CD4-positive, alpha-beta T cell treated with Interferon alpha-2 for 1 hour (primary cell): ENCODE measurements at places on chromosomes 3 and 15.

DNA sequence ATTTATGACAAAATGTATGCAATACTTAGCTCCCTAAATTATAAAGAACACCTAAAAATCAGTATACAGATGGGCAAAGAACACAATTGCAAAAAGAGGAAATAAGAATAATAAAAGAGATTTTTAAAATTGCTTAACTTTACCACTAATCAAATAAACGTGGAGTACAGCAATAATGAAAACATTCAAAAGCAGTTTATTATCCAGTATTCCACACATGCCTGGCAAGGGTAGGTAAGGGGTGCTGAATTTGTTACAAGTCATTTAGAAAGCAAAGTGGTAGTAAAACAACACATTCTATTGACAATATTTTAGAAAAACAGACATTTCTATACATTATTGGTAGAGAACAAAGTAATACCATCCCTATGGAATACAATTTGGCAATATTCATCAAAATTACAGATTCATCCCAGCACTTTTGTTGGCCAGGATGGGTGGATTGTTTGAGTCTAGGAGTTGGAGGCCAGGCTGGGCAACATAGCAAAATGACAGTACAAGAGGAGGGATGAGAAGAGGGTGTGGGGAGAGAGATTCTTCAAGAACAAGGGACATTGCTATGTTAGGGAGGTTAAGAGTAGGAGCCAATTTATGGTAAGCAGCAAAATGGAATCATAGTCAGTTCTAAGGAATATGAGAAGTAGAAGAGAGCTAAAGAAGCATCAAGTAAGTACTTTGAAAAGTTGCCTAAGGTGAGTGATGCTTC is 3.7 kb upstream of the ACKR4 start:
- DNase-seq: no peak

DNA sequence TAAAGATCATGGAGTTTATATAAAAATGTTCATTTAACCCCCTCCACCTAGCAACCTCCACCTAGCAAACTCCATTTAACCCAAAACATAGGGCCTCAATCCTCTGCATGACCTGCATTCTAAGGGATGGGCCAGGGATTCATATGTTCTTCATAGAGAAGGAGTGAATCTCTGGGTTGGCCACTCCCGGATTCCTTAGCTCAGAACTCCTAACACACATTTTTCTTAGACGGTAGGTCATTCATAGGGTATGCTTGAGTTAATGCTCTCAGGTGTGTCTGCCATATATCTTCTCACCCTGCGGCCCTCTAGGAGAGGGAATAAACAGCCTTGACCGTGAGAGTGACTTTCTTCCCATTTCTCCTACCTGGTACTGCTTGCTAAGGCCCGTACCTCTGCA is 102.0 kb upstream of the IGSF10 start:
- no peak for DNase-seq

GRCh38 chr3:178137831-178138230 is 398.4 kb upstream of the KCNMB2 start:
- DNase-seq: no peak

DNA sequence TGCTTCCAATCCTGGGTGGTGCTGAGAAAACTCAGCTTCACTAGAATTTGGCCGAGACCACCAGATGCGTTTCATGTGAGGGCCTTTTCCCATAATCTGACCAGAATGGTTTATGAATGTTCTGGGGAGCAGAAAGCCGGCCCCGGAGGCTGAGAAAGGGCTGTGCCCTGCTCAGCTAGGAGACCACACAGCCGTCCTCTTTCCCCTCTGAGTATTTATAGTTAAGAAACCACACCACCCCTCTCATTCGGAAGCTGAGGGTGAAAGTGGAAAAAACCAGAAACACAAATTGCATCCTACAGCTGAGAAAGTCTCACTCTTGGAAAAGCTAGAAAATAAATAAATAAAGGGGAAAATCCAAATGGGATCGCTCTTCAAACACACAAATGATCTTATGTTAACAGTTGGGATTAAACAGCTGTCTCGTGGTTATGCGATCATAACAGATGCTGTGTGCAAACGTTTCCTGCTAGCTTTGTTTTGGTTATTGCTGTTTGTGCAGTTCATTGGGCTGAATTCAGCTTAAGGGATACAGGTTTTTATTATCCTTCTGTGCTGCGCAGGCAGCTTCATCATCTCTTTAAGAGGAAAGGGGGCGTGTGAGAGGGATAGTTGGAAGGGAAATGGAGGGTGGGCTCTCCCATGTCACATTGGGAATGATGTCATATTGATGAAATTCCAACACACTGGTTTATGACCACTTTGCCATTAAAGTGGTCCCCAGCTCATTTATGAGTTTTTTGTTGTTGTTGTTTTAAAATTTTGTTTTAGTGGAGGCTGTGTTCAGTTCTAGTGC is 1026.2 kb upstream of the NR2F2 start:
- DNase-seq: no peak

DNA sequence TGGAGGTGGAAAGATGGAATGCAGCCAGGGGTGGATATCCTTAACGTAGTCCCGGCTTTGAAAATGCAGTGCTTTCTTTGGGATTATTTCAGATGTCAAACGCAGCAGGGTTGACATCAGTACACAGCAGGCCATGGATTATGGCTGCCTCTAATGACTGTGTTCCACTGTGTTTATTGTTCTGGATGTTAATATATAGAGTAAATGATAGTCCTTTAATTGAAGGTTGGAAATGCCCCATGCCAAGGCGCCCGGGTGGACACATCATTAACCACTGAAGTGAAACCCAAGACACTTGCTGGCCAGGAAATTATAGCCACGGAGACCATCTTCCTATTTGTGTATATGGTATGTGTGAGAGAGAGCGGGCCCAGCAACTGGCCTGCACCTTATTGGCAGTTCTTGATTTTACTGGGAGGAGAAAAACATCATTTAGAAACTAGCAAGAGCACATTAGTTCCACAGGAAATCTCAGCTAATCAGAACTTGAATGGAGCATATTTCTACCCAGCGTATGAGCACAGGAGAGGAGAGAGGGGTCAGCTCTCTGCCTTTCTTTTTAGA is 254.9 kb upstream of the RASGRP1 start:
- DNase-seq: no peak

GRCh38 chr3:178971614-178972013 is 100.0 kb downstream of the ZMAT3 start:
- DNase-seq: no peak

GRCh38 chr15:57091636-57092035 is 173.2 kb downstream of the TCF12 start:
- no peak for DNase-seq

GRCh38 chr3:127431066-127431465 is 143.2 kb upstream of the PRR20G start:
- DNase-seq: no peak

DNA sequence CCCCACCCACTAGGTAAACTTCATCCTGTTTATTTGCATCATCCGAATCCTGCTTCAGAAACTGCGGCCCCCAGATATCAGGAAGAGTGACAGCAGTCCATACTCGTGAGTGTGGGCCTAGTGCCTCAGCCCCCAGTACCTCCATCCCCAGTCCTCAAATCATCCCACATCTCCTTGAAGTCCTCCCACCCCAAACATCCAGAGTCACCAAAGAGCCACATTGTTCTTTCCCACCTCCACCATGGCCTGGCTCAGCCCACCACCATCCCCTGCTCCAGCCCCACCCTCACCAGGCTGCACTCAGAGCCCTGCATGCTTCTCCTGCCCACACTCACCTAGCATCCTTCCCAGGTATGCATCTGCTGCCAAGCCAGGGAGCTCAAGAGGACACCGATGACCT is 29.8 kb downstream of the VIPR1 start:
- no peak for DNase-seq

DNA sequence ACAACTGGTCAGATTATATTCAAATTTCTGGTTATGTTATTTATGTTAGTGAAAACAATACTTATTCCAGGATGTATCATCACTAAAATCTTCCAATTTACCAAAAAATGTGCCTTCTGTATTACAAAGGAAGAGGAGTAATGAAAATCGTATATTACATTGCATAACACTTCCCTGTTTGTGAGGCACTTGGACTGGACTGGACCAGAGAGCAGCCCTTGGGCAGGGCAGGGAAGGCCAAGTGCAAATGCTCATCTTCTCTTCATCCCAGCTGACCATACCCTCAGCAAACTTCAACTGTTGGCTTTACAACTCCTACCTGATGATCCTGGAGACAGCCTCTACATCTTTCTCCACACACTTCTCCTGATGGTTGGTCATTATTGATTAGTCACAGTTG is 285.7 kb upstream of the MME start:
- no peak for DNase-seq

- no peak for DNase-seq
These were observed 11.9 kb upstream of the C3orf38 start for GRCh38 chr3:88137836-88138235.

DNA sequence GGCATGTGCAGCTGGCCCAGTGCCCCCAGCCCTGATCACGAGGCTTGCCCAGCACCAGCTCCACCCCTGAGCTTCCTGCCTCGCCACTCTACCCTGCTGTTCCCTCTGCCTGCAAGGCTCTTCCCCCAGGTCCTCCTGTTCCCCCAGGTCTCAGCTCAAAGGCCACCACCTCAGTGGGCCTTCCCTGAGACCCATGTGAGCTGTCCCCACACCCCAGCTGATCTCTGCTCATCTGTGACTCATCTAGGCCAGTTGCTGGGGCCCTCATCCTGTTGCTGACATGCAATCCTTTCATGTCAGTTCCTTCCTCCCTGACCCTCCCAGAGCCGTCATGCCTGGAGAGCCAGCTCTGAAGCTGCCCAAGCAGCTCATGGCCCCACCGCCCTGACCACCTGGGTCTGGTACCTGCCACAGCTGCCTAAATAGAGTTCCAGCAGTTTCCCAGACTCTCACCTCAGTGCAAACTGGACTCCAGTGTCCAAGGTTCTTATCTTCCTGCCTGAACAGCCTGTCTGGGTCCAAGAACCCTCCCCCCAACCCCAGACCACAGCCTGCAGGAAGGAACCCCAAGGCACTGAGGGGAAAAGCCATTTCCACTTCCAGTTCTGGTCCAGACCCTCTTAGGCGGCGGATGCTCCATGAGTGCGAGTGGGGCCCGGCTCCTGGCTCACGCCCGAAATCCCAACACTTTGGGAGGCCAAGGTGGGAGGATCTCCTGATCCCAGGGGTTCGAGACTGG is 116.6 kb upstream of the IQSEC1 start:
- DNase-seq: peak; percentile 38

DNA sequence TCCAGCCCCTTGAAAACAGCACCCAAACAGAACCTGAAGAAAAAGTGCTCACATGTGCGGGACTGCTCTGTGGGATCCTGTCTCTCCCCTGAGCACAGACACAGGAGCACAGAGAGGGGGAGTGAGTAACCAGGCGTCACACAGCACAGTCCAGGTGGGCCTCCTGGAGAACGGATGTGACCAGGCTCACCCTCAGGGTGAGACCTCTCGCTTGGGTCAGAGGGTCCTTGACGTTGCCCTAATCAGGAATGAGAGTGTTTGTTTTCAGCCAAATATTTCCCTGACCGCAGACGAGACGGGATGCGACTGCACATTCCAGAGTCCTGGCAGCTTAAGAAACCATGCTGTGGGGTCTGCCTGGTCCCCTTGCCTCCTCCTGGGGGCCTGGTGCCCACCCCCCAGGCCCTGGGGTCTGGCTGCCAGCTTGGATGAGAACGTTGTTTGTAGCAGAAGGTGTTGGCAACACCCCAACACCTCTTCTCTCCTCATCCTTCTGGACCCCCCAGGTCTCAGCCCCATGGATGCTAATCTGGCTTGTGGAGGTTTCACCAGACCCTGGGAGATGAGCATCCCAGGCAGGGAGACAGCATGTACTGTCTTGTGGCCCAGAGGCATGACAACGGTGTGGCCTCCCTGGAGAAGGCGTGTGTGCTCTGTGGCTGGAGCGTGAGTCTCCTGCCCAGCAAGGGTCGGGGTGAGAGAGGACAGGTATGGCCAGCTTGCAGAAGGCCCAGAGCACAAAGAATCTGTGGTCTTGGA is 42.1 kb upstream of the SLC6A6 start:
- DNase-seq: no peak

DNA sequence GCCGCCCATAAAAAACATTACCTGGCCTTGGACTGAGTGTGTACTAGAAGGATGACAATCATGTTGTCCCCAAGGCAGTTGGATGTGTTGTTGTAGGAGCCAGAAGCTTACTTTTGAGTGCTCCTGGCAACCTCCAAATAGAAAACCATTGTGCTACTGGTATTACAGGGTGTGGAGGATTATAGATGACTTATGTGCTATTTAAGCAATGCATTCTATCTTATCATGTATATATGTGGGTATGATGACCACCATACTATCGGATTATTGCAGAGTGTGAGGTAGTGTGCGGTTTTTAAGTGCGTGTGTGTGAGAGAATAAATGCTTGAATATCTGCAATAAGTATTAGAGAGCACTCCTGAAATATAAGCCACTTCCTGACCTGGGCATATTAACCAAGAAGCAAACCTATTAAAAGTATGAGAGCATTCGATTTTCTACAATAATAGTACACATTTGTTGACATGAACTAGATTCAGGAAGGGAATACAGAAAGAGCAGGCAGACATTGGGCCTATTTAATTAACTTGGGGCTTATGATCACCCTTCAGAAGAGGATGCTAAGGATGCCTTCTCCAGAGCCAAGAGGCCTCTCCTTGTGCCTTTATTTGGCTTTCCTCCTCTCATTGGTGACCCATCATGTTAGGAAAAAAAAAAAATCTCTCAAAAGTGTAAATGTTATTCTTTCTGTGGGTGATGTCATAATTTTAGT is 11.7 kb upstream of the MBNL1 start:
- no peak for DNase-seq

GRCh38 chr3:12017516-12017915 is 13.3 kb downstream of the SYN2 start:
- DNase-seq: no peak

- no peak for DNase-seq
These were observed 83.5 kb upstream of the FHIT start for GRCh38 chr3:61334783-61335182.

DNA sequence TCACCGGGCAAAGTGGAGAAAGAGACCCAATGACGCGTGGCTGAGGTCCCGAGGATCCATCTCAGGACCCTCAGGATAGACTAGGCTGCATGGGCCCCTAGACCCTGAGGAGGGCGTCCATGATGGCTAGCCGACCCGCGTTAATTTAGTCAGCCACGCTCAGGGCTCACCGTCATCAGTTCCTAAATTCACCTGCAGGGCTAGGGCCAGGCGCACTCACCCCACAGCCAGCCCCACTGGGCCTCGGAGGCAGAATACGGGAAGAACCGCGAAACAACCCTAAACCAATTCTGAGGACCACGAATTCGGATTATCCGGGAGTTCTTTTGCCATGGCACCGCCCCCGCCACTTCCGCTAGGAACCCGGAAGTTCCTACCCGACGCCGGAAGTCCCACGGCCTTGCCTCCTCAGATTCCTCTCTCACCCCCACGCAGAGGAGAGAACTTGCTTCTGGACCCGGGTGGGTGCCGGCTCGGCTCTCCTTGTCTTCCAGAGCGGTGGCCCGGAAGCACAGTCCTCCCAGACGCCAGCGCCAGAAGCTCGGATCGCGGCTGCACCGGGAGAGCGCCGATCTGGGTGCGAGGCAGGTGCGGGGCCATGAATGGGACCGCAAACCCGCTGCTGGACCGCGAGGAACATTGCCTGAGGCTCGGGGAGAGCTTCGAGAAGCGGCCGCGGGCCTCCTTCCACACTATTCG is at the start of the genes EAF1 and METTL6:
EAF1 (plus strand) TSS at position 417 of the 699 bp plus-strand sequence; CDS start at position 599, 182 bp downstream.
METTL6 (minus strand) TSS at position 363 of the 699 bp plus-strand sequence. CDS start 1,033 bp downstream, outside the sequence.
- DNase-seq: peak; percentile 85
